Stimulated activated CD4-positive, alpha-beta T cell treated with anti-CD3 and anti-CD28 coated beads, Interleukin-15, amount 100 ng/mL, for 24 hours (primary cell): ENCODE measurements at places on chromosomes 12 and 14.

DNA sequence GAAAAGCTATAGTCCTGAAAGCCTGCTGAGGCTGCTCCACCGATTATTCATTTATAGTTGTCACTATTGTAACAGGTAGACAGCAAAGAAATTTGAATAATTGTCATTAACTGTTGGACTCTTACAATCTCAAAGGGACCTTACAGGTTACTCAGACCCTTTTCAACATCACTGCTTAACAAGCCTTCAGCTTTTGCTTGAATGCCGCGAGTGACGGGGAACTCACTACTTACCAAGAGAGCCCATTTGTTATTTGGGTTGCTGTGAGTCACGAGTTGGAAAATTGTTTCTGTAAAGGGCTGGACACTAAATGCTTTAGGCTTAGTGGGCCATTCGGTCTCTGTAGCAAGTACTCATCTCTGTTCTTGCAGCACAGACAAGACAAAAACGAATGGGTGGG, 5.9 kb upstream of the TUNAR start:
- no peak for DNase-seq

GRCh38 chr14:55085060-55085660, 33.7 kb downstream of the MAPK1IP1L start:
- DNase-seq: no peak

DNA sequence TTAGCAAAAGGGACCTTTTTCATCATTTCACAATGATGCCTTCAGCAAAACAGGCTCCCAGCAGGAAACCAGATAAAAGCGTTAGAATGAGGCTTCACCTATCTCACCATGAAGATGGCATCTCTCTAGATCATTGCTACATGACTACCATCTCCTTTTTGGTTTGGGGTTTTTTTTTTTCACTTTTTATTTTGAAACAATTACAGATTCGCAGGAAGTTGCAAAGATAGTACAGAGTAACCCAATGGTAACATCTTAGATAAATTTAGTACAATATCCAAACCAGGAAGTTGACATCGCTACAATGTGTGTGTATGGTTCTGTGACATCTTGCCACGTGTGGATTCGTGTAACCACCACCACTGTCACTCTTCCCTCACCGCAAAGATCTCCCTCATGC, 22.3 kb upstream of the PWP1 start:
- DNase-seq: no peak

GRCh38 chr14:34232790-34233189, 229.2 kb downstream of the SPTSSA start:
- DNase-seq: no peak

- no peak for DNase-seq
These were observed 4.8 kb upstream of the PLEK2 start for GRCh38 chr14:67416810-67417209.

DNA sequence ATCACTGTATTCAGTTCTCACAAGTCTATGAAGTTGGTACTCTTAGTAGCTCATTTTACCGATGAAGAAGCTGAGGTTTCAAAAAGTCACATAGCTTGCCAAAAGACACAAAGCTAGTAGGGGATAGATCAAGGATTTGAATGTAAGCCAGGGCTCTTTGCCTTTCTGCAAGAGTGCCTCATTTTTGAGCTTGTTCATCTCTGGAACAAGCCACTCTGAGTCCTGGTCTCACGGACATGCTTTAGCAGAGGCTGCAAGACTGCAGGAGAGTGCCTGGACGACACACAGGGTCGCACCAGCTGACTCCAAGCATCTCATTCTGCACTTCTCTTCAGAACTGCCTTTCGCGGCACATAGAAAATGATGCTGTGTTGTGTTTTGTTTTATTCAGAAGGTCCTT, 3.7 kb downstream of the NUAK1 start:
- no peak for DNase-seq

DNA sequence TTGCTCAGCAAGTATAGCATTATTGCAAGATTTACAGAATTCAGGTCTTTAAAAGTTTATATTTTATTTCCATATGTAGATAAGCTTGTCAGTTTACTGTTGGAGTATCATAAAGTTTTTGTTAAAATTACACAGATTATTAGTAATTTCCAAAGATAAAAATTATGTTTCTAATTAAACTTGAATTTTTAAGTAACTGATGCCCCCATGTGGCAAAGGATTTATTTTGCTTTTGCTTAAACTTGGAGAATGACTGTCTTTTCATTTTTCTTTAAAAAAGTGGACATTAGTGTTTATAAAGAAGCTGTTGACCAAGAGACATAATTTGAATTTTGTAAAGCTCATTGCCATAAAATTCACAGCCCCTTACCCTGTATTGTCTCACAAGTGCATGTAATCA, 45.8 kb downstream of the ETNK1 start:
- DNase-seq: no peak

DNA sequence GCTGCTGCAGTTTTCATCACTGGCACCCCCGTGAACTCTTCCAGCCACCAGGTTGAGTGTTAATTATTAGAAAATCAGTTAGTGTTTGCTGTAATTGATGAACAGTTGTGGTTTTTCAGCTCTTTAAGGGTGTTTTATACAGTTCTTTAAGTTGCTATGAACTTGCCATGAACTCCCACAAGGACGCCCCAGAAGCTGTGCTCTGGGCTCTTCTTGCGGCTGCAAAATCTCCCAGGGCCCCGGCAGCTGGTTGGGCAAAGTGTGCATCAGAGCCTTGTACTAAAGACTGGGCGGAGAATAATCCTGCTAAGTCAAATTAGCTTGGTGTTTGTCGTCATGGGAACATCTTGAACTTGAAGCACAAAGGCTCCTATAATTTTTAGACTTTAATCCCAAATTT, 82.2 kb downstream of the EML1 start:
- DNase-seq: no peak

DNA sequence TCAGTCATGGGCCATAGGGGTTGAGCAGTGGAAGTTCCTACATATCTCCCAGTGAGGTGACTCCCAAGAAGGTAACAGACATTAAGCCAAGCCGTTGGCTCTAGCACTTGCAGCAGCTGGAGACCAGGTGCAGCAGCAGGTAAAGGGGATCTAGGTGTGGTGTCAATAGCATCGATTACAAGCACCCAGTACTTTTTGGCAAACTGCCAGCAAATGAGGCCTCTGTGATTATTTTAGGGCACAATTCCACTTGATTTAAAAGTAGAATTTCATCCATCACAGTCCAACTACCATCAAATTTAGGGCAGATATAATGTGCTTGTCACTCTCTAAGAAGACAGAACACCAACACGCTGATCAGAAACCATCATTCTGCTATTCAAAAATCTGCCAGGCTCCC, 224.1 kb upstream of the EGLN3 start:
- DNase-seq: no peak

DNA sequence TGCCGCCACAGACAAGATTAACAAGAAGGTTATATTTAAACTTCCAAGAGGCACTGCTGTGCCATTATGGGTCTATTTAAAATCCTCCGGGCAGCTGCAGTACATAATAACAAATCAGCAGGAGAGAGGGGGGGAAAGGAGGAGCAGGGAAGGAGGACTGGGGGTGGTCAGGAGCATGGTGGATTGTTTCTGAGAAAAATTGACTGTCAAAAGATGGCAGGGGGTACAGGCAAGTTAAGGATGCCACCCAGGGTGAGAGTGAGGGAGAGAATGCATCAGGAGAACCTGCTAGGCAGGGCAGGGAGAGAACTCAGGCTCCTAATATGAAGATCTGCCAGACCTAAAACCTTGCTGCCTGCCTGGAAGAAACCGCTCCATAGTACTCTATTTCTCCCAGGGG, 181.8 kb downstream of the GRIN2B start:
- DNase-seq: no peak

DNA sequence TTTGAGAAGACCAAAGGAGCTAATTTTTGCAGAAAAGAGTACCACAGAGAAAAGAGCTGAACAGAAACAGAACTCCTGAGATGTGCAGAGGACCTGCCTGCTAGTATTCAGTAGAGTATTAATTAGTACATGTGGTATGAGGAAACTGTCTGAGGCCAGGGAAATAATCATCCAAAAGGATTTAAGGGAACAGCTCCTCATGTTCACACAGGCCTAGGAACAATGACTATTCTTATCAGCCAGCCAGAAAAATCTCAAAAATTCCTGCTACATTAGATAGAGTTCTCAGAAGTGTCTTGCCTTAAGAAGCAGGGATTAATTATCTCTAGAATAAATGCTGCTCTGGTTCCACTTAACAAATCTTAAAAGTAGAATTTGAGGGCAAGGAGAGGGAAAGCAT, 36.4 kb downstream of the PKP2 start:
- DNase-seq: no peak

- no peak for DNase-seq
These were observed 158.7 kb downstream of the NUAK1 start for GRCh38 chr12:105980085-105980484.

GRCh38 chr14:99476864-99477263, 3.8 kb downstream of the SETD3 start:
- DNase-seq: no peak

DNA sequence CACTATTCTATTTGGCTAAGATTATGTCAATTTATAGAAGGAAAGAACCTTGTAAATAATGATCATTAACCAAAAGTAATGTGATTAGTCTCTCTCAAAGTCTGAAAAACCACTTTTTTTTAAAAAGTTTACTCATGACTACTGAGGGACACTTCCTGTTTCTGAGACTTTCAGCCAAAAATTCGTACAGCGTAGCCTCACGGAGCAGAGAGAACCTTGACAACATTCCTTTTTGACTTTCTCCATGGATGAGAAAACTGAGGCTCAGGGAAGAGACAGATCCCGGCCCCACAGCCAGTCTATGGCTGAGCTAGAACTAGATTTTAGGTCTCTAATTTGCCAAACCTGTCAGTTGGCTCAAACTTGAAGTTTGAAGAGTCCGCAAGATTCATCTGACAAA, 68.2 kb downstream of the DAD1 start:
- no peak for DNase-seq

DNA sequence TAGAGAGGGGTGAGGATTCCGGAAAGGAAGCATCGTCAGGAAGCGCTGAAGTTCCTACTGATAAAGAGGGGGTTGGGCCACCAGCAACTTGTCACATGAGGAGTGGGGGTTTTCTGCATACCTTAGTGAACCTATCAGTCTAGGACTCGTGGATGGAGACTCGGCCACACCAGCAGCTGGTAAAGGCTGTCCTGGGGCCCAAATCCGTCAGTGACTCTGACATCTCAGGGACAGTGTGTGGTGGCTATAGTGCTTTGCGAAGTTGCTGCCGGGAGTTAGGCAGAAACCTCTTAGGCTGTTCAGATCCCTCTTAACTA, 16.4 kb downstream of the RNASE2 start:
- no peak for DNase-seq

DNA sequence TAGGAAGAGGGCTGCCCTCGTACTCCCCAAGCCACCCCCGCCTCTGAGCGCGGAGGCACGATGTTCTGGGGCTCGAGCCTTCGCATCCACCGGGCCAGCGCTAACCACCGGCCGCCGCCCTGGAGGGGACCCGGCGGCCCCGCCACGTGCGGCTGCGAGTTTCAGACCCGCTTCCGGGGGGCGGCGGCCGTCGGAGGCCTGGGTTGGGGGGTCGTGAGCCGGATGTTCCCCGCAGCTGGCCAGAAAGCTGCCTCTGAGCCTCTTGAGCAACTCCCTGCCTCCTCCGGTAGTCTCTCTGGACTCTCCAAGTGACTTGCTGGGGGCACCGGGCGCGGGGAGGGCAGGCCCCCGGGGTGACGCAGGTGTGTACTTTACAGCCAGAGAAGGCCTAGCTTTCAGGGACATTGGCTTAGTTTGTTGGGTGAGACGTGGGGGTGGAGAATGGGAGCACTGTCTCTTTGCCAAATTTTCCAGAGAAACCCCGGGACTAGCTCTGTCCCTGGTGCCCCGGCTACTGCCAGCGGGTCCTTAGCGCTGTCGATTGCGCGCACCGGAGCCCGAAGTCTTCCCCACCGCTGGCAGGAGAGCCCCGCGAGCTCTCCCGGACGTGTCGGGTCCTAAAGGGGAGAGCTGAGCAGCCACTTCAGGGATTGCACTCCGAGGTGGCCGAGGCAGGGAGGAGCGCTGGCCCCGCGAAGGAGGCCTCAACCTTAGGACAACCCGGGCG, 15.6 kb downstream of the OTX2 start:
- DNase-seq: no peak

GRCh38 chr12:129394177-129394825, 509.5 kb downstream of the TMEM132D start:
- DNase-seq: no peak

- no peak for DNase-seq
These were observed 29.2 kb upstream of the TRHDE start for GRCh38 chr12:72242946-72243345.

DNA sequence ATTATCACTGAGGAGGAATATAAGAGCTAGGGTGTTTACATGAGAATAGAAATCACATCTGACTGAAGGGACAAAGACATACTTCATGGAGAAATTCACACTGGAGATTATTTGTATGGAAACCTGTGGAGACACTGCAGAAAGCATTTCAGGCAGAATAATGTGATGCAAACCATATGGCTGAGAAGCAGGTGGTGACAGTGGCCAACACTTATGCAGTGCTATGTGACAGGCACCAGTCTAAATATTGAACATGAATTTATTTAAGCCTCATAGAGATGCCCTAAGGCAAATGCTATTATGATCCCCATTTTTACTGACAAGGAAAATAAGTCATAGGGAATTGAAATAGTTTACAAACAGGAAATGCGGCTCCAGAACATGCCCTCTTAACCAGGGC, 16.2 kb downstream of the ALG10B start:
- DNase-seq: no peak

DNA sequence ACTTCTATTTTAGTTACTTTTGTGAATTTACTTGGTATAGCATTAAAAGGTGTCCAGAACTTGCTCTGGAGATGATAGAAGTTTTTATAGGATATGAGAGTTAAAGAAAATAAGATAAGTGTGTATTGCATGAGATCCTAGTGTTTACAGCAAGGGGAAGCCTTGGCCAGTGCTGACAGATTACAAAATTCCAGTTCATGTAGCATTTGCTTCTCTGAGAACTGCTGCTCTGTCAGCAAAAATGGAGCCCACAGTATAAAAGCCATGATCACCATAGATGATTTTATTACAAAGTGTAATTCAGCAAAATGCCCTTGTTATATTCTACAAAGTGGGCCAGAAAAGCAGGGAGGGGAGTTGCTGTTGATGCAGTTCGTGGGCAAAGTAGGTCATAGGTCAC, 40.0 kb upstream of the ATF1 start:
- no peak for DNase-seq

DNA sequence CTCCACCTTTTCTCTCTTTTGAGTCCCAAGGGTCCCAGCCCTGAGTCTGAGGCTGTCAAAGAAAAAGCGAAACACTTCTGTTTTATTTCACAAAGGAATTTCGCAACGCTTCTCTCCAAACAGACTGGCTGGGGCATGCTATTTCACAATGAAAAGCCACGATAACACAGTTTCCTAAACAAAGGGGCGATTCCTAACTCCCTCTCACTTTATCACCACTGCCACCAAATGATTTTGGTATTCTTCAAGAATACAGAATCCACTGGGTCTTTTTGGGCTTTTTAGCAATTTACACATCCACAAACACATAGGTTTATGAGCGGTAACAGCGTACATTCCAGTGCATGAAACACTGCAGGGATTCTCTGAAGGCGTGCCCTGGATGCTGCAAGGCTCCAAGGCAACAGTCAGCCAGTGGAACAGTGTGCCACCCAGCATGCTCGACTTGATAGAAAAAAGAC, 161.2 kb downstream of the DAD1 start:
- no peak for DNase-seq

GRCh38 chr12:25615119-25615518, 62.0 kb upstream of the LMNTD1 start:
- no peak for DNase-seq
